ENCODE measurements at places on chromosomes 2 and 18.

- DNase-seq: peak; percentile 34
These were observed 234.9 kb upstream of the CYRIA start for GRCh38 chr2:16900405-16901025.

DNA sequence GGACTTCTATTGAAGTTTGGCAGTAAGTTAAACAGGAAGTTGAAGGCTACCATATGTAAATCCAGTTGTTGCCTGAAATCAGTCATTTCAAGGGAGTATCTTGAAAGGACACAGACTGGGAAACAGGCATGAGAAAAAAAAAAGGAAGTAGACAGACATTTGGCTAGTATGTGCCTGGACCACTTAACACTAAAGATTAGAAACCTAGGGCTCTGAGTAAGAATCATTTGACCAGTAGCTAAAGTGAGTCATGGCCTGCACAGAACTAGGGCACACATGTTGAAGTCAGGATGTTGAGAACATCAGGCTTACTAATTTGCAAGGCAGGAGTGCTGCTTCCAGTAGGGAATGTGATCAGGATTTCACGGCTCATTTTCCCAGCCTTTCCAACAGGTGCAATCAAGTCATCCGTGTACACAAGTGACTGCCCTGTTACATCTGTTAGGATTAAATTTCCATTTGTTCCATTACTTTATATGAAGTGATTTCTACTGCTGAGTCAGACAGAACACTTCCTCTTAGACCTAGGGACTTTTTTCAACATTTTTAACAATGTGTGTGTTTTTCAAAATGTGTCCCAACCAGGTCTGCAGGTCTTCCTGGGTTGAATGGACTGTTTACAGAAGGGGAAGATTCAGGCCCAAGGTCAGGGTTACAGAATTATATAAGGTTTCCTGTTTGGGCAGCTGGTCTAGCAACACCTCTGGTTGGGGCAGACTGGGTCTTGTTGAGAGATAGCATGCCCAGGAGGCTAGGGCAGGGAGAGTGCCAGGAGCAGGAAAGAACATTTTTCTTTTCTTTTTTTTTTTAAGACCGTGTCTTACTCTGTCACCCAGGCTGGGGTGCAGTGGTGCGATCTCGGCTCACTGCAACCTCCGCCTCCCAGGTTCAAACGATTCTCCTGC, 145.6 kb downstream of the TGIF1 start:
- peak; percentile 67 for DNase-seq

- no peak for DNase-seq
These were observed 65.4 kb upstream of the NABP1 start for GRCh38 chr2:191612496-191612895.

GRCh38 chr2:99787769-99788382, 298.1 kb upstream of the REV1 start:
- no peak for DNase-seq

DNA sequence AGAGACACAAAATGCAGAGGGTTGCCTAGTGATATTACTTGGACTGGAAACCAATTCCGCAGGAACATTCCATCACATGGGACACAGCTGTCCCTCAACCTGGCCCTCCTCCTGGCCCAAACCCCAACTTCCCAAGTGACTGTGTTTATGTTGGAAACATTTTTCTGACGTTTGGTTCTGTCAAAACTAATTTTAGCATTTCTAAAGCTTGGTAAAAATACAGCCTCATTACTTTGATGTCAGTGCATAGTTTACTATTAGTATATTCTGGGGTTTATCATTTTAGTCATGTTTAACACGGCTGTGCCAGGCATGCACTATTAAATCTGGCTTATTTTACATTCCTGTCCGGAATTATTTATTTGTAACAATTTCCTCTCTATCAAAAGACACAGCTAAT, 69.9 kb downstream of the GLI2 start:
- no peak for DNase-seq

- DNase-seq: no peak
These were observed 162.3 kb downstream of the TGIF1 start for GRCh38 chr18:3612315-3612714.

DNA sequence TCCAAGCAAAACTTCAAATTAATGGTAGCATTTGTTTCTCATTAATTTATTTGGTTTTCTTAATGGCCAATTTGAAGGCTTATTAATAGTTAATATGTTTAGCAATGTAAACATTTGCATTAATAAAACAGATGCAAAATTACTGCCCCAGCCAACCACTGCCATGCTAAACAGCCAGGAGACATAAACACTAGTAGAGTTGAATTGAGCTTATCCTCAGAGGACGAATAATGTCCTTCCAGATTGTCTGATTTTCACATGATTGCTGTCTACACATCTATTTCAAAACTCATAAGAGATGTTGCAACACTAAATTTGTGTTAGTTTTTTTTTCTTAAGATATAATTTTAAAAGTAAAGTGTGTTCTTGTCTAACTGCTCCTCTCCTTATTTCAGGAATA, 128.5 kb downstream of the DCC start:
- no peak for DNase-seq

DNA sequence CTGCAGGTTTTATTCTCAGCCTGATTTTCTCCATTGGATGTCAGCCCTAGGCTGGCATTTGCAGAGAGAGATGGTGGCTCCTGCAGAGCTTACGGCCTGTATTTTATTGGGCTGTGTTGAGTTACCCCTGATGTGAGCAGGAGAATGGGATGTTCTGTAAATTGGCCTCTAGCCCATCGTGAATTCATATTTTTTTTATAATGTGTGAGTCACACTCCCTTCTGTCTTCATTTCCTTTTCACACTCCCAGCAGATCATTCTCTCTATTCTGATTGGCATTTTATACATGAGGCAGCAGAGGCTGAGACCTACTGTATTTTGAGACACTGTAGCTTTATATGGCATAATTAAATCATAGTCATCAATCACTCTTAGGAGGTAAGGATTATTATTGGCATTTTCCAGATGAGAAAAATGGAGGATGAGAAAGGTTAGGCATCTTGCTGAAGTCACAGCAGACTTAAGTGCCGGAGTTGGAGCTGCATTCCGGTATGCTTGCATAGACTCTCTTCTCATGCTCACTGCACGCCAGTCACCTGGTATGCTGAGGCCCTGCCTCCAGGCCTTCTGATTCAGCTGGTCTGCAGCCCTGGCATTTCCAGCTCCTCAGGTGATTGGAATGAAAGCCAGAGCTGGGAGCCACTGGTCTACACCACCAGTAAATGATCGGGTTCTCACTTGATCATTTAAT, 142.4 kb downstream of the NEDD4L start:
- no peak for DNase-seq

DNA sequence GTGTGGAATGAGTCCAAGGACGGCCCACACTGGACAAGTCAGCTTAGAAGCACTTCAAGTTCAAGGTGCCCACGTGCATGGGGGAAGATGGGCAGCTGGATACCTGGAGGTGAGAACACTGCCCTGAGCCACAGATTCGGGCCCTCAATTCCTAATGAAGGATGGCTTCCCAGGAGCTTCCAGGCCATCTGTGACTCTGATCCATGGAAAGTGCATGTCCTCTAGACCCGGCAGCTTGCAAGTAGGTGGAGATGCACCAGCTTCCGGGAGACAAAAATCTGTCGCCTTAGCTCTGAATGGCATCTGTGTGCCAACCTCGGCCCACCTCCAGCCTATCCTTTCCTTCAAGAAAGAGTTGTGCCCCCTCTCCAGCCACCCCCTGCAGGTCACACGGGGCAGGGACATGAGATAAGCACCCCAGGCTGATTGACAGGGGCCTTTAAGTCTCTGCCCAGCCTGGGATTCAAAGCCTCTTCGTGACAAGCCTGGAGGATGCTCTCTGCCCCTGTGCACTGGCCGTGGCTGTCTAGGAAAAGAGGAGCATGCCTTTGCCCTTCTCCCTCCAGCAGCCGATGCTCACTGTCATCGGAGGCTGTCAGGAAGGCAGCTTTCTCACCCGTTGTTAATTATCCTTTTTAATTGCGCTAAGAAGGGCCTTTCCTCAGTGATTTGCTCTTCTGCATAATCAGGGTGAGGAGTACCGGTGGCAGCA, 65.5 kb downstream of the BIN1 start:
- DNase-seq: no peak
